ENCODE measurements at places on chromosomes 4 and X. TPM values are rescaled to one million over a fixed set of nuclear protein-coding genes. Genes with fewer than 3 reads are reported as not detected.

- H3K27ac ChIP-seq = peak within 1 kb of the TSS; percentile 60
- peaks cover 5% of the 10 kb centered on the region for H3K36me3 ChIP-seq
- peak; percentile 3 for DNase-seq
- no peaks in the 10 kb centered on the region for H3K4me1 ChIP-seq
- H3K4me3 ChIP-seq = peak within 1 kb of the TSS; percentile 96
These were observed at the start of gene HDAC8 for GRCh38 chrX:72572248-72573157. TSS of gene HDAC8 (minus strand) at chrX:72572843. CDS start at chrX:72572761, 82 bp downstream.

GRCh38 chrX:129529685-129530281, 6.5 kb upstream of the SMARCA1 start:
- H3K27ac ChIP-seq = no peak overlapping the region
- H3K36me3 ChIP-seq = no peaks in the 10 kb centered on the region
- no peak for DNase-seq
- H3K4me1 ChIP-seq = no peaks in the 10 kb centered on the region
- no peaks in the 10 kb centered on the region for H3K27me3 ChIP-seq

- peaks cover 54% of the 10 kb centered on the region for H3K4me1 ChIP-seq
- DNase-seq = peak; percentile 83
- peak overlapping the region; percentile 91 for H3K4me3 ChIP-seq
- no peaks in the 10 kb centered on the region for H3K27me3 ChIP-seq
- H3K36me3 ChIP-seq = peaks cover 26% of the 10 kb centered on the region
- H3K27ac ChIP-seq = peak overlapping the region; percentile 96
These were observed 27.2 kb downstream of the NOP14 start for GRCh38 chr4:2935762-2936743.

Gene HDAC6
- polyA plus RNA-seq = 25.7 TPM

- H3K36me3 ChIP-seq = no peaks in the 10 kb centered on the region
- no peak overlapping the region for H3K27ac ChIP-seq
- H3K4me1 ChIP-seq = no peaks in the 10 kb centered on the region
- H3K4me3 ChIP-seq = no peak overlapping the region
- no peak for DNase-seq
These were observed 226.7 kb upstream of the PRKX start for GRCh38 chrX:3940000-3940610.
